T-helper 1 cell treated with Interleukin-12 subunit alpha and Interleukin-12 subunit beta and Interleukin-4 antibody, amounts not matched to agents 30 ng/mL and 1 ng/mL, for 36 hours (primary cell): ENCODE measurements at places on chromosomes 5 and 9. TPM values are rescaled to one million over a fixed set of nuclear protein-coding genes. Genes with fewer than 3 reads are reported as not detected.

Gene GRM6
- not detected in 2 replicates for total RNA-seq

Gene PCDHGA5
- 0.46 and 0.49 TPM in 2 replicates for total RNA-seq

Gene MTX3
- total RNA-seq: 21.9 and 22.5 TPM in 2 replicates

Gene PNPLA7
- 3.1 and 3.5 TPM in 2 replicates for total RNA-seq

Gene PLK2
- total RNA-seq: 4.6 and 8.2 TPM in 2 replicates

Gene ZNF782
- 4.5 and 5.0 TPM in 2 replicates for total RNA-seq

Gene ARHGEF28
- not detected in 2 replicates for total RNA-seq

Gene ATP10B
- total RNA-seq: not detected in 2 replicates

Gene NKD2
- total RNA-seq: 3.1 and 4.3 TPM in 2 replicates
